ENCODE measurements at places on chromosomes 2 and 18.
A peak's percentile ranks its signal among the peaks of the same experiment; 100 is the strongest.

DNA sequence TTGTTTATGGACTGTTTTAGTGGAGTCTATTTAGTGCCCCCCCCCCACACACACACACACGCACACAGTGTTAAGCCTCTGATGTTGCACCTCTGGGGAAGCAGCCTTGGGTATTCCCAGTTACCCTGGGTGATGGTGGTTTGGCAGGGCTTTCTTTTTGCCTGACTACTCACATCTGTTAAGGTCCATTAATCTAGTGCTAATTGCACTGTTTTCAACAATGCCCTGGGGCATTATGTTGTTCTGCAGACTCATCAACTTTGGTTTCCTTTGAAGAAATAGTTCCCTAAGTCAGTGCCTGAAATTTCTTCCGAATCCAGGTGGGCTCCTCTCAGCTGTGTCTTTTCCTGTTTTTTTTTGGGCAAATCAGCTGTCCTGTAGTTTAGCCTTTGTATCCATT is 34.7 kb downstream of the SPOPL start:
- no peak for DNase-seq

DNA sequence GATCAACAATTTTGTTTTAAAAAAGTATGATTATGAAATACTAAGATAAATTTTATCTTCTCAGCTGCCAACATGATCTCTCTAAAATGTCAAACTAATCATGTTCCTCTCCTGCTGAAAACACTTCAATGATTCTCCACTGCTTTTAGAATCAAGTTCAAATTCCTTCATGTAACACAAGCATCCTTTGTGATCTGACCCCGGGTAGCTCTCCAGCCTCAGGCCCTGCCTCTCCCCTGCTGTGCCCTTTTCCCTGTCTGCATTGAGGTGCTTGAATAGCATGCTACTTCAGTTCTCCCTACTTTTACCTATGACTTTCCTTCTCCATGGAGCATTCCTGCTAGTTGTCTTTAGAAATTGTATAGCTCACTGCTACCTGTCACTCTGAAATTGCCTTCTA is 274.8 kb downstream of the PDE11A start:
- DNase-seq, result no peak

DNA sequence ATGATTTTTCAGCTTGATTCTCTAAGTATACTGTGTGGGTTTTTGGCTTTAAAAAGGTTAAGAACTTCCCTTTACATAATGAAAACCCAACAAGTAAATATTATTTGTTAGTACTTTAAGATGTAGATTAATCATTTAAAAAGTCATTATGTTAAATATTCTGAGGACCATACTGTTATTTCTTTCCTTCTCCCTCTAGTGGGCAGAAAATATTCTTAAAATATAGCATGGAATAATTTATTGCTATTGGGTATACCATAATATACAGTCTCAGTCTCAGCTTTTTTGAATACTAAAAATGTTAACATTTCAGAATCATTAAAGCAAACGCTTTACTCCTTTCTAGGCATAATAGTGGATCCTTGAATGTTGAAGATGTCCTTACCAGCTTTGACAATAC is 28.1 kb downstream of the CAMKMT start:
- no peak for DNase-seq

- no peak for DNase-seq
Observed at GRCh38 chr18:76977684-76978232, 154.8 kb downstream of the MBP start.

DNA sequence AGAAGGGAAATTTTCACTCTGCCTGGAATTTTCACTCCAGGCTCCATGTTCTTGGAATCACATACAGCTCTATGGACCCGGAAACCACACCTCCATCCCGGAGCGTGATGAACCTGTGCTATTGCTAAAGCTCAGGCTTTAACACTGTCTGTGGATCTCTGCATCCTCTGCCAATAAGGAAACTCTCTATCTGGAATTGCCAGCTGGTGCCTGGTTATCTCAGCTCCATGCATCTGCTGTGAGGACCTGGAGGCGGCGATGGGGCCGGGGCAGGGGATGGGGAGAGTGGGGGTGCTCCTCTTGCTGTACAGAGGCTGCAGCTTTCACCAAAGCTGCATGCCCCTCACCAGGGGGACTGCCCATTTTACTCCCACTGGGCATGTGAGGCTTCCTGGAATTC is 754.0 kb upstream of the SOX11 start:
- no peak for DNase-seq

DNA sequence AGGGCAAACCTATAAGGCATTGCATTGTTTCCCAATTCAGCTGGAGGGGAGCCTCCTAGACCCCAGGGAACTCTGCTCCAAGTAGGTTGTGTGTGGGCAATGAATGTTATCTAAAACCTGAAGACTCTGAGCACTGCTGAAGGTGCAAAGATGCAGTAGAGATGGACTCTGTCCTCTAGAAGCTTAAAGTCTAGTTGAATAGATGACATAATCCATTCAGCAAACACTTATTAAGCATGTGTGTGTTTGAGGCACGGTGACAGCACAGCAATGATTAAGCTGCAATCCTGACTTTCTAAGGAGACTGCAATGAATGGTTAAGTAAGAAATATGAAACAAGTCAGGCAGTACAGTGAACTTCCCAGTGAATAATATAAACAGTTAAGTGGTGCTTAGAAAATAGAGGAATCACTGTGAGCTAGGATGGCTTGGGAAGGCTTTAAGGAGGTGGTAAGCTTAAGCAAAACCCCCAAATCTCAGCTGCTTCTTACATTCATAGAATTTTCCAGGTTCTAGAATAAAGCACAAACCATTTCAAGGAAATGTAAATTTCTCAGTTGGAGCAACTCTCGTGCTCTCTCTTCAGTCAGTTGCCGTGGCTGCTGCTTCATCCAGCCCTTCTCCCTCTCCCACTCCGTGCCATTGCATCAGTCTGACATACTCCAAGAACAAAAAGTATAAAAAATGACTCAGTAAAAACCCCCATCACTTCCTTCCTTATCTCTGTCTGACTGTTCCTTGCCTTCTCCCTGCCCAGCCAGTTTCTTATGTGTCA is 19.1 kb downstream of the MXD1 start:
- no peak for DNase-seq

DNA sequence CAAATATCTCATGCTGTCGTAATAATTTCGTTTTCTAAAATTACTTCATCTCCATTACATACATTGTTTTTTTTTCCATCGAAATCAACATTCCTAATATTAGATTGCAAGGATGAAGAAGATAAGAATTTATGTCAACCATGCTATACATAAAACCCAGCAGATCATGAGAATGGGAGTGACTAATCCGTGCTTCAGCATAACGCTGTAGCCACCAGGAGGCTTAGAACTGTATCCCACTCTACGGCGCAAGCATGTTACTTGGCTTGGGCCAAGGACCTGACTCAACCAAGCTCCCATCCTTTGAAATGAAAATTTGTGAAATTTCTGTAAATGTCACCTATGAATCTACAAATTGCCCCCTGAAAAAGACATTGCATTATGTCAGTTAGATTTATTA is 392.5 kb downstream of the FIGN start:
- DNase-seq, result no peak

DNA sequence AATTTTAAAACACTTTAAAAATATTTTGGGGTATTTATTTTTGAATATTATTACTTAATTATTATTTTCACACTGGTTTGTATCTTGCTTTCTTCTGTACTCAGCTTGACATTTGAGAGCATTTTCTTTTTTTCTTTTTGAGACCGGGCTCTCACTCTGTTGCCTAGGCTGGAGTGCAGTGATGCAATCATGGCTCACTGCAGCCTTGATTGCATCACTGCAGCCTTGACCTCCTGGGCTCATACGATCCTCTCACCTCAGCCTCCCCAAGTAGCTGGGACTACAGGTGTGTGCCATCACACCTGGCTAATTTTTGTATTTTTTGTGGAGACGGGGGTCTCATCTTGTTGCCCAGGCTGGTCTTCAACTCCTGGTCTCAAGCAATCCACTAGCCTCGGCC is 79.9 kb upstream of the DLX2 start:
- no peak for DNase-seq

DNA sequence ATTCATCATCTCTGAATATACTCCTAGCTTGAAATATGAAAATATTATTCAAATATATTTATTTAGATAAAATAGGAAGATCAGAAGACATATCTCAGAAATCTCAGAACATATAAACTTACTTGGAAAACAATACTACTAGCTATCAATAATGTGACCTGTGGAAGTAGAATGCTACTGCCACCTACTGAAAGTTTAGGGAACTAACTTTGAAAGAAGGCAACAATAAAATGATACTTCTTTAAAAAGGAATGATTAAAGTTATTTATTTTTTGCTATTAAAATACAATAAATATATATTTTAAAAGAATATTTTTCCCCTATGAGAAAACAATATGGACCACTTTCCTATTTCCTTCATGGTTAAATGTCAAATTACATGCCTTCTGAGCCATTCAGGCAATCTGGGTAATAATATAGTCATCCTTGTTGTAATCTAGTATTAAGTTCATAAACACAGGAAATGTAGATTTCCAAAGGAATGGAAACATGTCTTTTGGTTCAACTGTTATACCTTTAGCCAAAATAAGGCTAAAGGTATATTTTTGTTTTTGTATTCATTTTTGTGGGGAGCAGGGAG is 26.0 kb downstream of the ACADL start:
- peak; percentile 41 for DNase-seq

- no peak for DNase-seq
Observed at GRCh38 chr2:195909926-195910325, 158.7 kb downstream of the DNAH7 start.

GRCh38 chr2:170812710-170813600 is 3.7 kb upstream of the GAD1 start:
- DNase-seq, result peak; percentile 83

DNA sequence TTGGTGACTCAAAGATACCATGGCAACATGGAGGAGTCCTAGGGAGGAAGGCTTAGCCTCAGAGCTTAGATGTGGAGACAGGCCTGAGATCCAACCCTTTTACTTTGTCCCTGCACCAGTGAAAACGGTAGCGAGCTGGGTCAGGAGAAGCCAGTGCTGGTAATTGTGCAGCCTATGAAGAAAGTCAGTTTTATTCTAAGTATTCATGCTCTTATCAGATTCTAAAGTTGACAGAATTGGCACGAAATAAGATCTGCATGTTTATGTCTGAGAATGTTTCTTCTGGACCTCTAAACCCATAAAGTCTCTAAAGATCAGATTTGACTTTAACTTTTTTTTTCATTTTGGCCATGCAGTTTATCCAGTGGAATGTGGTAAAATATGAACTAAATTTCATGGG is 93.8 kb downstream of the SCG2 start:
- DNase-seq, result no peak

- no peak for DNase-seq
Observed at GRCh38 chr2:236370847-236371409, 106.7 kb upstream of the ASB18 start.

DNA sequence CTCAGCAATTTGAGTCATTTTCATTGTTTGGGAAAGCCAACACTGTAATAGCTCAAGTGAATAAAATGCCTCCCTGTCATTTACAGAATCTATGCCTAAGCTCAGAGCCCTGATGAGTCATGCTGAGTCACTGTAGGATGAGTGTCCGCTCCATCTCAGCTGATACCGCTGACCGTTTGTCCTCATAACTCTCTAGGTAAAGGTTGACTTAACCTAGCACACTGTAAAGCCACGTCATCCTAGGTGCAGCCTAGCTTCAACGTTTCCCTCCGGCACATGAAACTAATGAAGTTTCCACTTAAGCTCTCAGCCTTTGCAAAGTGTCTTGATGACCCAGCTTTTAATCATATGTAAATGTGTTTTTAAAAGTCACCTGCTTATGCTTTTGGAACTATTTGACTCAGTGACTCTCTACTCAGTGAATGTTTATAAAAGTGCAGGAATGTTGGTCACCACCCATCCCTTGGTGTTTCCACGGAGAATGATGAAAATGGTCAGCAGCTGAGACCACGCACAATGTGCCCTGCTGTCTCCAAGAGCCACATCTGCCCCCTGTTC is 154.0 kb downstream of the PMAIP1 start:
- DNase-seq, result peak; percentile 84

GRCh38 chr2:110219496-110220189 is 7.3 kb upstream of the MTLN start:
- DNase-seq, result no peak

- DNase-seq, result no peak
Observed at GRCh38 chr2:150792780-150793300, 305.4 kb upstream of the RND3 start.

- no peak for DNase-seq
Observed at GRCh38 chr2:67516362-67516761, 119.2 kb downstream of the ETAA1 start.

- no peak for DNase-seq
Observed at GRCh38 chr2:186255823-186256222, 230.2 kb upstream of the ZC3H15 start.

DNA sequence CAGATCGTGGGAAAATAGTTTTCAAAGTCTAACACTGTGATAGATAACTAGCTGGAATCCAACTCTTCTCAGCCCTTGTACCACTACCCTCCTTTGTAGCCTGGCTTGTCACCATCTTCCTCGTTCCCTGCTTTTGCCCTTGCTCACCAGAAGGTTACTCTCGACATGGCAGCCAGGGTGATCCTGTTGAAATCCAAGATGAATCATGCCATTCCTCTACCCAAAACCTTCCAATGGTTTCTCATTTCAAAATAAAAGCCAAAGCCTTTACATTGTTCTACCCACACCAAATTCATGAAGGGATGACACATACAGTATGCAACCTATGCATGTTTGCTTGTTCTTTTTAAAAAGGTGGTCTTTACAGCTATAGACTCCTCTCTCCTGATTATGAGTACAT is 45.7 kb downstream of the STAT4 start:
- DNase-seq, result no peak

DNA sequence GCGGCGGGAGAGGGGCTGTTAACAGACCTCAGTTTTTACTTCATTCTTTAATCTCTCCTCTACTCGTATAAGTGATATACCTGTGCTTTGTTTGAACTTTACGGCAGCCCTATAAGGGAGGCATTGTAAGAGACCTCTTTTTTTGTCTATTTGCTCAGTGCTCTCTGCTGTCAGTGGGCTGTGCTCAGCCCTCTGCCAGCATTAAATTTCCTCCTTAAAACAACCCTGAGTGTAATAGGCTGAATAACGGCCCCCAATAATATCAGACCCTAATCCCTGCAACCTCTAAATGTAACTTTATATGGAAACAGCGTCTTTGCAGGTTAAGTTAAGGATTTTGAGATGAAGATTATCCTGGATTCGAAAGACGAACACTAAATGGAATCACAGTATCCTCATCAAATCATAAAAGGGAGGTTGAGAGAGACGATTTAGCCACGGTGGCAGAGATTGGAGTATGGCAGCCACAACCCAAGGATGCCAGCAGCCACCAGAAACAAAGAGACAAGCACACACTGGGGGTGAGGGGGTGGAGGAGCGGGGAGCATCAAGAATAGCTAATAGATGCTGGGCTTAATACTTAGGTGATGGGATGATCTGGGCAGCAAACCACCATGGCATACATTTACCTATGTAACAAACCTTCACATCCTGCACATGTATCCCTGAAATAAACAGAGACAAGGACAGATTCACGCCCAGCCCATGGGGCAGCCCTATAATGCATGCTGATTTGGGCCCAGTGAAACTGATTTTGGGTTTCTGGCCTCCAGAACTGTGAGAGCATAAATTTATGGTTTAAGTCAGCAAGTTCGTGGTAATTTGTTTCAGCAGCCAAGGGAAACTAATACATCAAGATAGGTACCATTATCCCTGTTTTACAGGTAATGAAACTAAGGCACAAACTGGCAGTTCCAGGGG is 894 bp upstream of the FARSB start:
- DNase-seq, result no peak

- DNase-seq, result no peak
Observed at GRCh38 chr2:43905371-43905803, 66.6 kb downstream of the ABCG8 start.

All from NCI-H460 (cell line).